ENCODE measurements at places on chromosomes 1 and 21. TPM values are rescaled to one million over a fixed set of nuclear protein-coding genes. Genes with fewer than 3 reads are reported as not detected.
A peak's percentile ranks its signal among the peaks of the same experiment; 100 is the strongest.

Gene NHLH1
- total RNA-seq = 1.0 TPM

DNA sequence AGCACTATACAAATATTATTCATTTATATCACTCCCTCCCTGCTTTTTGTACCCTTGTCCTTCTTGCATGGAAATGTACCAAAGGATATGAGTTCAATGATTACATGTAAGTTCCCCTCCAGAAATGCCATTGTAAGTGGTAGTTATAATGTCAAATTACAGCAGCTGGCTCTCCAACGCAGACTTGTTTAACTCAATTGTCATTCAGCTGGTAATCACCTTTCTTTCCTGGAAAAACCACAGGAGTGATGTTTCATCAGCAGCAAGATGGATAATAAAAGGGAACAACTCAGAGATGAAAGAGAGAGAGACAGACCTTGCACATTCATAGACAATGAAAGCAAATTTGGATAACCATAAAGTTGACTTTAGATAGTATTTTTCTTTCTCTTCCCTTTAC lies 578.6 kb upstream of the PBX1 start:
- no peak overlapping the region for H3K4me3 ChIP-seq
- H3K27me3 ChIP-seq = no peaks in the 10 kb centered on the region
- DNase-seq = no peak
- no peak overlapping the region for H3K27ac ChIP-seq

Gene SPRR2A
- total RNA-seq = not detected

Gene LINGO4
- total RNA-seq = 0.22 TPM

Gene FCER1A
- 2.6 TPM for total RNA-seq

Gene GJA4
- total RNA-seq = 19.7 TPM

- no peaks in the 10 kb centered on the region for H3K36me3 ChIP-seq
- H3K4me3 ChIP-seq = no peak overlapping the region
- H3K27me3 ChIP-seq = no peaks in the 10 kb centered on the region
- DNase-seq = no peak
- no peak overlapping the region for H3K27ac ChIP-seq
Observed at GRCh38 chr1:178581351-178582303, 68.7 kb downstream of the TEX35 start.

Gene PIGM
- total RNA-seq = 6.5 TPM

Gene OR2L5
- total RNA-seq = not detected

- no peaks in the 10 kb centered on the region for H3K36me3 ChIP-seq
- peaks cover 4% of the 10 kb centered on the region for H3K4me1 ChIP-seq
- DNase-seq = no peak
- H3K27me3 ChIP-seq = no peaks in the 10 kb centered on the region
- H3K4me3 ChIP-seq = no peak overlapping the region
Observed at GRCh38 chr1:226606311-226607267, 58.0 kb downstream of the STUM start.

- H3K4me3 ChIP-seq = no peak overlapping the region
- no peak overlapping the region for H3K27ac ChIP-seq
- no peak for DNase-seq
- no peaks in the 10 kb centered on the region for H3K4me1 ChIP-seq
- no peaks in the 10 kb centered on the region for H3K36me3 ChIP-seq
Observed at GRCh38 chr1:242412921-242413320, 111.6 kb downstream of the PLD5 start.

- peaks cover 27% of the 10 kb centered on the region for H3K4me1 ChIP-seq
- no peaks in the 10 kb centered on the region for H3K27me3 ChIP-seq
- peaks cover 16% of the 10 kb centered on the region for H3K36me3 ChIP-seq
- H3K27ac ChIP-seq = peak overlapping the region; percentile 93
Observed at GRCh38 chr1:156766298-156767100, 836 bp upstream of the PRCC start.

Gene DPH2
- total RNA-seq = 25.4 TPM
